ENCODE measurements at places on chromosomes 4 and X.
A peak's percentile ranks its signal among the peaks of the same experiment; 100 is the strongest.

GRCh38 chrX:37745835-37746217 lies 34.0 kb upstream of the CYBB start:
- H3K4me1 ChIP-seq = no peaks in the 10 kb centered on the region
- H3K27me3 ChIP-seq = no peaks in the 10 kb centered on the region
- no peak for DNase-seq
- no peak overlapping the region for H3K4me3 ChIP-seq
- H3K27ac ChIP-seq = no peak overlapping the region

DNA sequence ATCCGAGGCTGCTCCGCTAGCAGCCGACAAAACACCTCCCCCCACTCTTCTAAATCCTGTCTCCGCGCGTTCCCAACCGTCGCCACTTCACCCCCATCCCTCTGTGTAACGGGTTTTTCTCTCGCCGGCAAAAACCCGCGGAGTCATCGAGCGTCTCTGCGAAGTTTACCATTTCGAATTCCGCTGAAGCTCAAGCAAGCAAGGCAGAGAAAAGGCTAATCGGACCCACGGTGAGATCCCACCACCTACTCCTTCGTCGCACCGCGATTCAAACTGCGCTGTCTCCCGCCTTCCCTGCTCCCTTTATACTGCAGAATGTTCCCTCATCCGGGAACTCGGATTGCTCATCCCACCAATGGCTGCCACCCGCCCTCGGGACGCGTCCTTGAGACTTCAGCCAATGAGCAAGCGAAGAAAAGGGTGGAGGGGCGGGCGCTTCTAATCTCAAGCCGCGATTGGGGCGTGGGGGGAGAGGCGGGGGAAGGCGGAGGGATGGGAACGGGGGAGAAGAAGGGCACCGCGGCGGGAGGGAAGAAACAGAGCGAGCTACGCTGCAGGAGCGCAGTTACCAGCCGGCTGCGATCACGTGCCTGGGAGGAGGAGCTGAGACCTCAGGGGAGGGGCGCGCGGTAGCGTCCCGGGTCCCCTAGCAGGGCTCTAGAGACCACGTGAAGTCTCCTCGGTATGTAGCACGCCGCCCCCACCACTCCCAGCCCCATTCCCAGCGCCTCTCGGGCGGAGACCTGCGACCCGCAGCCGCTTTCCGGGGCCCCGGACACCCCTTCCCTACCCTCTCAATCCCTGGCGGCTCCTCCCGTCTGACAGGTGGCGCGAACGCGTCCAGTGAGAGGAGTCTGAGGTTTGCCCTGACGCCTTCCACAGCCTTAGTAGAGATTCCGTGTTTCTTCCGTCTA lies at the start of gene H2AZ1:
Gene H2AZ1 (minus strand): TSS at position 277 of the 914 bp plus-strand sequence. CDS start 105 bp downstream, at position 172.
- no peaks in the 10 kb centered on the region for H3K36me3 ChIP-seq
- DNase-seq = peak; percentile 100
- H3K27me3 ChIP-seq = no peaks in the 10 kb centered on the region
- peak within 1 kb of the TSS; percentile 90 for H3K4me3 ChIP-seq
- peak within 1 kb of the TSS; percentile 90 for H3K27ac ChIP-seq

DNA sequence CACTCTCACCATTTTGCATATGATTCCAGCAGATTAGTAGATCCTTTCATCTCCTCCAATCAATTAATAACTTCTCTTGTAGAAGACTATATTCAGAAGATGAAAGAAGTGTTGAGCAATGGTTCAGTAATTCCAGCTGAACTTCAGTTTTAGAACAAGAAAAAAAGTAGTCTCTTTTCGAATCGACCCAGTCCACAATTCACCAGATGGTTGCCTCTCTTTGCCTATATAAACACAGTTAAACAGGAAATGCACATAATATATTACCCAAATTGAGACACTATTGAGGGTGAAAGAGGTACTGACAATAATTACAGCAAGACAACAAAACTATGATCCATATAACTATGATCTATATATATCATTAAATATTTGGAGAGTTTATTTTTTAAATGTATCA lies 16.8 kb upstream of the FAM241A start:
- no peak for DNase-seq
- H3K4me3 ChIP-seq = no peak overlapping the region
- peaks cover 3% of the 10 kb centered on the region for H3K4me1 ChIP-seq
- H3K27ac ChIP-seq = no peak overlapping the region

- no peaks in the 10 kb centered on the region for H3K36me3 ChIP-seq
- peak; percentile 51 for DNase-seq
- no peak overlapping the region for H3K4me3 ChIP-seq
- H3K27me3 ChIP-seq = no peaks in the 10 kb centered on the region
Observed at GRCh38 chrX:110992611-110993010, 103.4 kb upstream of the PAK3 start.

- no peak overlapping the region for H3K4me3 ChIP-seq
- no peaks in the 10 kb centered on the region for H3K36me3 ChIP-seq
- DNase-seq = no peak
- H3K4me1 ChIP-seq = no peaks in the 10 kb centered on the region
Observed at GRCh38 chr4:79255793-79256192, 70.1 kb downstream of the NAA11 start.

GRCh38 chr4:18627447-18628005 lies 606.0 kb upstream of the LCORL start:
- DNase-seq = no peak
- no peak overlapping the region for H3K27ac ChIP-seq

GRCh38 chr4:120352739-120353138 lies 286.1 kb upstream of the MAD2L1 start:
- H3K36me3 ChIP-seq = no peaks in the 10 kb centered on the region
- no peaks in the 10 kb centered on the region for H3K4me1 ChIP-seq
- no peak overlapping the region for H3K27ac ChIP-seq
- no peak for DNase-seq

GRCh38 chrX:43970528-43970927 lies 2.7 kb downstream of the NDP start:
- H3K27me3 ChIP-seq = no peaks in the 10 kb centered on the region
- H3K36me3 ChIP-seq = no peaks in the 10 kb centered on the region
- peak overlapping the region; percentile 29 for H3K27ac ChIP-seq
- no peaks in the 10 kb centered on the region for H3K4me1 ChIP-seq

- peak; percentile 37 for DNase-seq
- peak overlapping the region; percentile 94 for H3K27ac ChIP-seq
- no peak overlapping the region for H3K4me3 ChIP-seq
- no peaks in the 10 kb centered on the region for H3K36me3 ChIP-seq
- H3K27me3 ChIP-seq = no peaks in the 10 kb centered on the region
- H3K4me1 ChIP-seq = peaks cover 24% of the 10 kb centered on the region
Observed at GRCh38 chr4:26238778-26239679, 81.8 kb upstream of the RBPJ start.

DNA sequence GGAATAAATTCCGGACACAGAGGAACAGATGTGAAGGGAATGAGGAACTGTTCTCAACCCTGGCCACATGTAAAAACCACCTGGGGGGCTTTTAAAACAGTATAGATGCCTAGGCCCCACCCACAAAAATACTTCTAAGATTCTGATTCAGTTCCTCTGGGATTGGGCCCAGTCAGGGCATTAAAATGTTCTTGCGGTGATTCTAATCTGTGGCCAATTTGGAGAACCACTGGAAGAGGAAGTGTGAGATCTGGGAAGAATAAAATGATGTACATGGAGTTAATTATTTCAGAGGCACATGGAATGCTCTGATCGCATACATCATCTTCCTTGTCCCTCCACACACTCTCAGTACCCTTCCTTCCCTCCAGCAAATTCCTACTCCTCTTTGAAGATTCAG lies 192.2 kb downstream of the APBB2 start:
- H3K27ac ChIP-seq = no peak overlapping the region
- no peaks in the 10 kb centered on the region for H3K27me3 ChIP-seq
- no peaks in the 10 kb centered on the region for H3K4me1 ChIP-seq
- DNase-seq = no peak
- H3K4me3 ChIP-seq = no peak overlapping the region

- H3K36me3 ChIP-seq = no peaks in the 10 kb centered on the region
- no peaks in the 10 kb centered on the region for H3K27me3 ChIP-seq
- H3K4me3 ChIP-seq = no peak overlapping the region
- H3K27ac ChIP-seq = no peak overlapping the region
Observed at GRCh38 chr4:2510351-2511259, 25.8 kb upstream of the FAM193A start.

GRCh38 chr4:100644150-100644549 lies 126.3 kb upstream of the EMCN start:
- H3K4me1 ChIP-seq = no peaks in the 10 kb centered on the region
- no peaks in the 10 kb centered on the region for H3K36me3 ChIP-seq

DNA sequence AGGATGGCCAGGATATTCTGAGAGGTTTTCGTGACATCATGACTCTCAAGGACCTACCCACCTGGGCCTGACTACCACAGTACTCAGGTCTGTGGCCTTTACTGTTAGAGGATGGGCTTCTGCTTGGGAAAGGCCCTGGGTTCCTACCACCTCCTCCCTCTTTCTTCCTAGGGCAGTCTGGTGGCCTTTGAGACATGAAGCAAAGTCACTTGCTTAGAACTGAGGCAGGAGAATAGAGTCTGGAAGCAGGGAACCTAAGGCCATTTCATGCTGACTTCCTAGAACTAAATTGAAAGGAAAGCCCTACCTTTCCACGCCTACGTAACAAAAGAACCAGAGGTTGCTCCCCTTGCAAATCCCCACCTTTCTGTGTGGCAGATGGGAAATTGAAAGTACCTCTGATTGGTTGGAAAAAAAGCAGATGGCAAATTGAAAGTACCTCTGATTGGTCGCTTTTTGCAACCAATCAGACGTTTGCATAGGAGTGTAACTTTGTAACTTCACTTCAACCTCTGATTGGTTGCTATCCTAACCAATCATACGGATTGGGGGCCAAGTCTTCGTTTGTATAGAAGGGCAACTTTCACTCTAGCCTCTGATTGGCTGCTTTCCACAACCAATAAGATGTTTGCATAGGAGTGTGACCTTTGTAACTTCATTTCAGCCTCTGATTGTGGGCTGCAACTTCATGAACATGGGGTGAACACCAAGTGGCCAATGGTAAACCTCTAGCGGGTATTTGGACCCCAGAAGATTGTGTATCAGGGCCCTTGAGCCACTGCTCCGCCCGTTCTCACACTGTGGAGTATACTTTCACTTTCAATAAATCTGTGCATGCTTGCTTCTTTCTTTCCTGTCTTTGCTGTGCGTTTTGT lies 9.9 kb upstream of the AKAP14 start:
- no peak overlapping the region for H3K4me3 ChIP-seq
- DNase-seq = no peak
- no peak overlapping the region for H3K27ac ChIP-seq

Data from hepatocyte (in vitro differentiated cells).